ENCODE measurements at places on chromosomes 11 and 22. TPM values are rescaled to one million over a fixed set of nuclear protein-coding genes. Genes with fewer than 3 reads are reported as not detected.

SCGB2A2 gene
- not detected for total RNA-seq

GPR83 gene
- under 0.01 TPM for total RNA-seq

RGL4 gene
- not detected for total RNA-seq

RAG2 gene
- total RNA-seq: not detected

TUB gene
- total RNA-seq: 0.21 TPM

KIAA0930 gene
- 129 TPM for total RNA-seq

RAB38 gene
- total RNA-seq: 118 TPM

FZD4 gene
- total RNA-seq: 0.85 TPM

EMID1 gene
- total RNA-seq: 0.96 TPM

GALR3 gene
- not detected for total RNA-seq

WBP2NL gene
- total RNA-seq: under 0.01 TPM

NLRP14 gene
- 0.24 TPM for total RNA-seq

RASGRP2 gene
- total RNA-seq: 0.48 TPM

BTBD18 gene
- under 0.01 TPM for total RNA-seq

SF3A1 gene
- total RNA-seq: 16.4 TPM

ACRV1 gene
- under 0.01 TPM for total RNA-seq

MRPL17 gene
- total RNA-seq: 54.9 TPM

DCUN1D5 gene
- 96.9 TPM for total RNA-seq

ENTHD1 gene
- total RNA-seq: not detected

GLYAT gene
- not detected for total RNA-seq

CALCA gene
- total RNA-seq: not detected

XNDC1N gene
- total RNA-seq: 2.2 TPM

MRGPRX4 gene
- total RNA-seq: not detected

OR52H1 gene
- 0.21 TPM for total RNA-seq

SOX6 gene
- 0.48 TPM for total RNA-seq

FEN1 gene
- total RNA-seq: 3.2 TPM

BCO2 gene
- 0.85 TPM for total RNA-seq

GRIA4 gene
- 0.48 TPM for total RNA-seq

GPHA2 gene
- not detected for total RNA-seq

TNKS1BP1 gene
- total RNA-seq: 96.8 TPM

C11orf16 gene
- not detected for total RNA-seq

SNX19 gene
- 68.9 TPM for total RNA-seq

SLC16A8 gene
- 0.24 TPM for total RNA-seq

MPZL2 gene
- total RNA-seq: 106 TPM

SERPIND1 gene
- total RNA-seq: not detected

OR51E2 gene
- under 0.01 TPM for total RNA-seq

STARD10 gene
- total RNA-seq: 187 TPM

GDPD4 gene
- total RNA-seq: not detected

MAPK8IP2 gene
- 0.43 TPM for total RNA-seq

C11orf91 gene
- not detected for total RNA-seq

SEPTIN3 gene
- not detected for total RNA-seq

MUC2 gene
- not detected for total RNA-seq

All from tracheal epithelial cell (primary cell).